ENCODE measurements at places on chromosomes 4 and X.

GRCh38 chrX:10101269-10101668, 55.5 kb upstream of the CLCN4 start:
- no peak for DNase-seq

DNA sequence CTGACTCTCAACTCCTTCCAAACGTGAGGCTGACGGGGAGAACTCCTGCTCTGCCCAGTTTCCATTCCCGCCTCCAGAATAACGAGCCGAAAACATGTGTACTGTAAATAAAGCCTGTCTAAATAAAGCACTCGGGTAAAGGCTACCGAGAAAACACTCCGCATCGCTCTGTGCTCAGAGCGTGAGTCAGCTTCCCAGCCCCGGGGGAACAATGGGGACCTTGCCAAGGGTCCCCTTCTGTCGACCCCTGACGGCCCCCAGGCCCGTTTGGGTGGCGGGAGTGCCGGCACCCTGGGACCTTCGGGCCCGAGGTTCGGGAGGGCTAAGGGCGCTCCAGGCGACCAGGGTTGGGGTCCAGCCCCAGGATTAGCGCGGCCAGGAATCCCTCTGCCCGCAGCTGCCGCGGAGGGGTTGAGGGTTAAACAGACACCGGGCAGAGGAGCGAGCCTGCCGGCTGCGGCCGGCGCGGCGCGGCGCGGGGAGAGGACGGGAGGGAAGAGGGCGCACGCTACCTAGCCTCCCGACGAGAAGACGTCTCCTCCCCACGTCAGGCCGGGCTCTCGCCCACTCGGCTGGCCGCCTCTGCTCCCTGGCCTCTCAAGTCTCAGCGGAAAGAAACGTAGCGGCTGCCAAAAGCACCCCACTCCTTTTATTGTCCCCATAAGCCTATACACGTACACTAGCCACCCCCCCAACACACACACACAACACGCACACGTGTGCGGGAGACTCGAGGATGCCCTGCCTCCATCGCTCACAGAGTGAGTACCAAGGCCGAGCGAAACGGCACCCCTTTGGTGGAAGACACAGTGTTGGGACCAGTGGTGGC, 85.5 kb downstream of the BCOR start:
- peak; percentile 20 for DNase-seq

DNA sequence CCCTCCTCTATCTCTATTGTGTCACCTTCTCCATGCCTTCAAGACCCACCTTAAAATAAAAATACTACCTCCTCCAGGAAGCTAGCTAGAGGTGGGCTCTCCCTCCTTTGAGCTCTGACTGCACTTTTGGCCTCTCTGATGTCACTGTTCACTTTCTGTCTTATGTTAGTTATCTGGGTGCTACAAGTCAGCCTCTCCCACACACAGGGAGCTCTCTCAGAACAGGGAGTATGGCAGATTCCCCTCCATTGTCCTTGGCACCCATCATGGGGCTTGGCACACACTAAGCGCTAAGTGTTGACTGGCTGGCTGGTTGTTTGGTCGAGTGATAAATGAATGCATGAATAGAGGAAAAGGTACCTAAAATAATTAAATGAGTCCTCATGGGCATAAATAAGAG, 21.2 kb upstream of the KDM5C start:
- DNase-seq: no peak

- no peak for DNase-seq
These were observed 187.5 kb upstream of the SLITRK2 start for GRCh38 chrX:145630081-145630480.

- DNase-seq: no peak
These were observed 483.0 kb upstream of the NDST4 start for GRCh38 chr4:115596265-115597001.

- no peak for DNase-seq
These were observed 7.7 kb downstream of the FANCB start for GRCh38 chrX:14865201-14865600.

- DNase-seq: no peak
These were observed 16.9 kb upstream of the TMSB4X start for GRCh38 chrX:12958059-12958458.

GRCh38 chrX:20394451-20394850, 127.7 kb upstream of the RPS6KA3 start:
- DNase-seq: no peak

GRCh38 chr4:137678796-137679195, 146.5 kb upstream of the PCDH18 start:
- peak; percentile 15 for DNase-seq

DNA sequence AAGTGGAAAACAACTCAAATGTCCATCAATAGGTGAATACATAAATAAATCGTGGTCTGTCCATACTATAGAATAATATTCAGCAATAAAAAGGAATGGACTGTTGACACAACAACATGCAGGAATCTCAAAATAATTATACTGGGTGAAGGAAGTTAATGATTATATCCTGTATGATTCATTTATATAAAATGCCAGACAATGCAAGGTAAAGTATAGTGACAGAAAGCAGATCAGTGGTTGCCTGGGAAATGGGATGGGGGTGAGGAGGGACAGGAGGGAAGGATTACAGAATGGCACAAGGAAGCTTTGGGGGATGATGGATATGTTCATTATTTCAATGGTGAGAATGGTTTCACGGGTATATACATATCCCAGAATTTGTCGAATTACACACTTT, 12.3 kb downstream of the PYURF start:
- no peak for DNase-seq

DNA sequence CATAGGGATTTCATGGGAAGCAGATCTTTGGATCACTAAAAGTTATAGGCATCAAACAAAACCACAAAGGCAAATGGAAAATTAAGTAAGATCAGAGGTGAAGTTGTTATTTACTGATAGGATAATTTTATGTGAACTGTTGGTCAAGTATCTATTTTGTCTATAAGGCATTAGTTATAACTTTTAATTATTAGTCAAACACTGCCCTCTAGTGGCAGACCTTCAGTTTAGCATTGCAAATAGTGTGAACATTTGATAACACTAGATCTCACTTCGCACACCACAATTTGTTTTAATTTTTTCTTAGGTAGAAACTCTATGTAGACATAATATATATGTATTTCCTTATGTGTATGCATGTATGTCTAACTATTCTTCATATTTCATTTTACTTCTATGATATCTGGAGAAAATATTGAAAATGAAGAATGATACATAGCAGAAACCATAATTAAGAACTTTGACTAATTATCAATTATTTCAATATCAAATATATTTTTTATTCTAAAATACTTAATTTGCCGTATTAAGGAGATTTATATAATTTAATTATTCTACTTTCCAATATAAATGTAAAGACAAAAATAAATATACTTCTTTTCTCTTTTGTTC, 214.5 kb upstream of the TACR3 start:
- DNase-seq: peak; percentile 16

DNA sequence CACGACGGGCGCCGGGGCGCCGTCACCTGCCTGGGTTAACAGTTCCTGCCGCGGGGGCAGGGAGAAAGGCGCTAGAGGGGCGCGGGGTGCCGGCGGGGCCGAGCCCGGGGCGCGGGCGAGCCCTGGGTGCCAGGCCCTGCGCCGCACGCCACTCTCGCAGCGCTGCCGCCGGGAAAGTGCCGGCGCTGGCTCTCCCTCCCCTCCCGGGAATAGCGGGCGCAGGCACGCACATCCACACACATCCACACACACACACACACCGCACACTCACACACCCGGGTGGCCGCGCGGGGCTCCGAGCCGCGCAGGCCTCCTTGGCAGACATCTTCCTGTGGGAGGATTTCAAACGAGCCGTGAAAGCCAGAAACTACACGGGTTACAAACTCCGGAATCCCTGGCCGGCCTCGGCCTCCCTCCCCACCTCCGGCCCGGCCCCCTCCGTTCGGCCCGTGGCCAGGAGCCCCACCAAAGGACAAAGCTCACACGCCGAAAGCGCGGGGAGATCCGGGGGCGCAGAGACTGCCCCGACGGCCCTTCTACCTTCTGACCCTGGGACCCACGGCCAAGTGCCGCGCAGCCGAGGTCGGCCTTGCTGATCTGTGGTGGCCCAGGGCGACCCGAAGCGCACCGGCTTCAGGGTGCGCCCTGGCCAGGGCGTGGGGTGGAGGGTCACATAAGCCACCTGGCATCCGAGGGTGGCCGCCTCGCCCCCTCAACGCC, 92.3 kb downstream of the BCOR start:
- DNase-seq: no peak

- DNase-seq: no peak
These were observed 63.2 kb upstream of the NOCT start for GRCh38 chr4:138952411-138952810.

DNA sequence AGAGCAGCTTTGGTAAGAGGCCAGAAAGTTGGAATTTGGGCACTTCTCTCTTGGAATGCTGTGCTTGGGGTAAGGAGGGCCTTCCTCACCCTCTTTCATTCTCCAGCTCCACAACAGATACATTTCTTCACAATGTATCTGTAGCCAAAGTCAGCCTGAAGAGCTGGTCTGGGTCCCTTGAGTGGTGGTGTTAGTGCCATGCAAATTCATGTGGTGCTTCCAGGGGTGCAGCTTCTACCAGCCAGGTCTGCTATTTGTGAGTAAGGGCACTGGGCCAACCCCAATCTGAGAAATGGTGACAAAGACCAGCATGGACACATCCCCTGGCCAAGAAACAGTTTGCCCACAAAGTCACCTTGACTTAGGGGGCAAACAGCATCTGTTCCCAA, 17.8 kb downstream of the AMER1 start:
- DNase-seq: no peak

- DNase-seq: no peak
These were observed 120.4 kb upstream of the SCML1 start for GRCh38 chrX:17616936-17617335.

- peak; percentile 34 for DNase-seq
These were observed 243.1 kb upstream of the FTHL17 start for GRCh38 chrX:31314921-31315320.

DNA sequence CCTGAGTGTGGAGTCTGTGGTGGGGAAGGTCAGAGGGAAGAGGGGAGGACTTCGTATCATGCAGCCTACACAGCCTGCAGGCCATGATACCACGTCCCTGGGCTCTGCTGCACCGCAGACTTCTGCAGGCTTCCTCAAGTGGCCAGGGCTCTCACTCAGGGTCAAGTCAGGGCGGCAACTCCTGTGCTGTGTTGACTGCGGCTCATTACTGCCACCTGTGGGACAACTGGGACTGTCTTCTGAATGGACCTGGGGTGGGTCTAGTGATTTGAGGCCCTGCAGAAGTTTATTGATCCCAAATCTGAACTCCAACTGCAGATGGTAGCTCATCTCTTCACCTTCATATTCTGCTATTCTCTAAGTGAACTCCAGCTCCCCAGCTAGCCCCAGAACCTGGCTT, 167.1 kb downstream of the NSUN7 start:
- no peak for DNase-seq

DNA sequence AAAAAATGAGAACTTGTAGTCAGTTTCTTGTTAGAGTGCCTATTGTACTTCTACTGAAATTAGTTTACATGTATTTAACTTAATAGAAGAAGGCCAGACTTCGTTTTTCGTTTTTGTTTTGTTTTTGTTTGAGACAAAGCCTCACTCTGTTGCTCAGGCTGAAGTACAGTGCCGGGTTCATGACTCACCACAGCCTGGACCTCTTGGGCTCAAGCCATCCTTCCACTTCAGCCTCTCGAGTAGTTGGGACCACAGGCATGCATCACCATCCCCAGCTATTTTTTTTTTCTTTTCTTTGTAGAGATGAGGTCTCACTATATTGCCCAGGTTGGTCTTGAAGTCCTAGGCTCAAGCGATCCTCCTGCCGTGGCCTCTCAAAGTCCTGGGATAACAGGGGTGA, 793.9 kb downstream of the ADGRL3 start:
- DNase-seq: peak; percentile 63

DNA sequence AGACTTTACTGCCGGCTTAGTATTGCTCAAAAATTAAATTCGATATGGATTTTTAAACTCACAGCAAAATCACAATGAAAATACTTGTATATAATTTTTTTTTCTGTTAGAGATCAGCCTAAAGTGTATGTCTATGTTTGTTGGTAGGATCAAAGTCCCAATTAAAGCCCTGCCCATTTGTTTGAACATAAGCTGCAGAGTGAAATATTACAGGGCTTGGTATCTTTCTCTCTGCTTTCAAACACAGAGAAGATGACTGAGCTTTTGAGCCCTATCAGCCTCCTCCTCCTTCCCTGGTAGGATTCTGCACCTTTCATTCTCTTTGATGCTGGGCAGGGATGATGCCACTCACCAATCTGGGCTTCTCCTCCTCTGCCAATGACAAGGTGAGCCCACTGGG, 345.4 kb downstream of the PPP1R2C start:
- no peak for DNase-seq

DNA sequence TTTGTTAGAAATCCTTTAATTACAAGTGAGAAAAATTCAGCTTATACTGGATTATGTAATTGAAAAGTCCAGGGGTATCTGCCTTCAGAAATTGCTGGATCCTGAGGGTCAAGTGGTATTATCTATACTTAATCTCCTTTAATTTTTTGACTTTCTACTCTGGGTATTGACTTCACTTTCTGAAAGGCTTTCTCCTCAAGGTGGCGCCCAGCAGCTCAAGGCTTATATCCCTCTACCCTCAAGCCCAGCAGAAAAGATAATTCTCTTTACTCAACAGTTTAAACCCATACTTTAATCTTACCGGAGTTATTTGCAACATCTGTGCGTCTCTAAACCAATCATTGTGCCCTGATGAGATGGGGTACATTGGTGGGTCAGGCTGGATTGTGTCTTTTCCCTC, 129.5 kb downstream of the LARP7 start:
- DNase-seq: peak; percentile 42

GRCh38 chrX:13009273-13009672, 34.4 kb downstream of the TMSB4X start:
- no peak for DNase-seq

GRCh38 chrX:136529795-136530194, 2.2 kb upstream of the VGLL1 start:
- DNase-seq: no peak

GRCh38 chr4:72432282-72432681, 136.7 kb downstream of the ADAMTS3 start:
- no peak for DNase-seq

DNA sequence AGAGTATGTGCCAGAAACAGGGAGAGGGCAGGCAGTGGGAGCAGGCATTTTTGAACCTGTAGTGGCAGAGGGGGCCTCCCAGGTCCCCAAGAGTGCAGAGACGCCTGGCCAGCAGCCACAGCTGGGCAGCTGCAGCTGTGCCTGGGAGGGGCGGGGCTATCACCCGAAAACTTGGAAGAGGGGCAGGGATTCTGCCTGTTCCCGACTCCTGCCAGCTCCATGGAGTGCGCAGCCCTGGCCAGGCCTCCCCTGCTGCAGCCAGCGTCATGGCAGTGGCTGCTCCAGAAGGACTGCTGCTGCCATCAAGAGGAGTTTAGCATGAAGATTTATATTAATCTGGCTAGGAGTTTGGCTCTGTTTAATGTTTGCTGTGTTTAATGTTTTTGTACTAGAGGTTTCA, 532.1 kb upstream of the PITX2 start:
- no peak for DNase-seq

DNA sequence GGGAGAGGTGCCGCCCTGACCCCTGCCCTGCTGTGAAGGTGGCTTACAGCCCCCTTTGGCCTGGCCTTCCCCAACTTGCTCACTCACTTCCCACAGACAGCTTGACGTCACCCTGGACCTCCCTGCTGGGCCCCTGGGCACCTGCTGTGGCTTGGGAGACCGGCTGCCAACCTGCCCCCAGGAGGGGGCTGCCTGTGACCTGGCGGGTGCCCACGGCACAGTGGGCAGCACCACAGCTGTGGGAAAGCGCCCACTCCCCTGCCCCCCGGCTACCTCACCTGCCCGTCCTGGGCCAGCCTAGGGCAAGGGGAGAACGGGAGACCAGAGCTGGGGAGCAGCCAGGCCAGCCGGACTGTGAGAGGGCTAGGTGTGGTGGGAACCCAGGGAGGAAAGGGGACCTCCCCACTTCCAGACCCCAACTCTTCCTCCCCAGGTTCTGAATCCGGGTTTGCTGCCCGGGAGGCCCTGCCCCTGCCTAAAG, 2.4 kb upstream of the ZFP92 start:
- no peak for DNase-seq

GRCh38 chr4:44671636-44672035, 6.6 kb upstream of the GUF1 start:
- DNase-seq: no peak

Data from brain microvascular endothelial cell (primary cell).